ENCODE measurements at places on chromosomes 7 and 10. TPM values are rescaled to one million over a fixed set of nuclear protein-coding genes. Genes with fewer than 3 reads are reported as not detected.

Gene ADGRA1
- polyA plus RNA-seq: not detected

Gene CPED1
- polyA plus RNA-seq: not detected

Gene GPR15LG
- polyA plus RNA-seq: not detected

Gene SPDYE2B
- not detected for polyA plus RNA-seq

Gene PNLIP
- polyA plus RNA-seq: not detected

Gene TRIM50
- polyA plus RNA-seq: not detected

Gene SNX13
- polyA plus RNA-seq: 13.3 TPM

DNA sequence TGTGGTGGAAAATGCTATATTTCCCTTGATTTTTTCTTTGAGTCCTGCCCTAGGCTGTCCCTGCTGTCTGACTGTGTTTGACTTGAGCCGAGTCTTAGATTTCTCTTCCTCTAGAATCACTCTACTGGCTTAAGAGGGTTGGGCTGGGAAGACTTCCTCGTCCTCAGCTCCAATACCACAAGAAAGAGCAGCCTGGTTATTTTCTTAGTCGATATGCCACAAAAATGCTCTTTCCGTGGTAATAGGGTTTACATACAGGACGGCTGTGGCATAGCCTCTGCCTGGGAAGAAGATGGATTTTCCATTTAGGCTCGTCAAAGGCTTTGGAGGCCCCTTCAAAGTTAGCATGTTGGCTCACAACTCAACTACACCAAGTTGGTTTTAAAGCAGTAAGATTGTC is 212.0 kb upstream of the IGFBP3 start:
- H3K36me3 ChIP-seq: peaks cover 4% of the 10 kb centered on the region
- H3K27ac ChIP-seq: no peak overlapping the region
- DNase-seq: no peak
- peaks cover 2% of the 10 kb centered on the region for H3K27me3 ChIP-seq
- H3K4me3 ChIP-seq: no peak overlapping the region

- H3K36me3 ChIP-seq: no peaks in the 10 kb centered on the region
- DNase-seq: no peak
- H3K4me1 ChIP-seq: no peaks in the 10 kb centered on the region
- H3K27me3 ChIP-seq: no peaks in the 10 kb centered on the region
- H3K27ac ChIP-seq: no peak overlapping the region
Measured at GRCh38 chr10:21159669-21160068, 262.6 kb upstream of the NEBL start.

DNA sequence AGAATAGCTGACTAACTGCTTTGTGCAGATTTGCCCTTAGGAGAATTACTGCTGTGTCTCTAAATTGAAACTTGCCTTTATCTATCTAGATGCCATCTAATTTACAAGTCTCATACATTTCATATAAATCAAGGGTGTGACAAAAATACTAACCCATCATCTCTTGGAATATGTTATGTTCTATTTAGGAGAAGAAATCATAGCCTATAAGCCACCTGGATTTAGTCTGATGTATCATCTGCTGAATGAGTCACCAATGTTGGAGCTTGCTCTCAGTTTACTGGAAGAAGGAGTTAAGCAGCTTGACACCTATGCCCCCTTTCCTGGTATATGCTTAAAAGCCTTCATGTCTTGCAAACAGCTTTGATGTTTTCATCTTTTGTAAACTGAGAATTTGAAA is 43.5 kb downstream of the NUP205 start:
- no peak for DNase-seq
- no peak overlapping the region for H3K4me3 ChIP-seq
- no peak overlapping the region for H3K27ac ChIP-seq
- no peaks in the 10 kb centered on the region for H3K27me3 ChIP-seq

DNA sequence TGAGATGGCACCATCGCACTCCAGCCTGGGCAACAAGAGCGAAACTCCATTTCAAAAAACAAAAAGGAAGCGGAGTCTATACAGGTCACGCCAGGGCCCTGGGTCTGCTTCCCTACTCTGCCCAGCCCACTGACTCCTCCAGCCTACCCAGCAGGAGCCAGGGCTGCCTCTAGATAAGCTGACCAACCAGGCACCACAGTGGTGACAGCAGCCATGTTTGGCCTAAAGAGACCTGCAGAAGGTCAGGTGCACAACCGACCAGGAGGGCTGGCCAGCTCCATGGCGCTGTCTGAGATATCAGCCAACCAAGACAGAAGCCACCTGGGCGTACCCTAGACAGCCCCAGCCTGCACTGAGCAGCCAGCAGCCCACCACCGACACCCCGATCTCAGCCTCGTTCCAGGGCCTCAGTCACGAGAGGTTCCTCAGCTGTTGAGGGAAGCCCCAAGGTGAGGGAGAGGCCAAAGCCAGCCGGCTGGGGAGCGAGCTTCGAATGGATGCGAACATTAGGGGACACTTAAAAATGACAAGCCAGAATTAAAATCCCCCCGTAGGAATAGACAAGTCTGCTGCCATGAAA is 24.4 kb upstream of the PWWP2B start:
- peaks cover 4% of the 10 kb centered on the region for H3K27me3 ChIP-seq
- H3K4me1 ChIP-seq: peaks cover 2% of the 10 kb centered on the region
- H3K4me3 ChIP-seq: no peak overlapping the region
- H3K27ac ChIP-seq: no peak overlapping the region
- no peak for DNase-seq

GRCh38 chr10:103829838-103830465 is 25.4 kb downstream of the SH3PXD2A start:
- H3K27me3 ChIP-seq: peaks cover 4% of the 10 kb centered on the region
- no peak for DNase-seq
- no peaks in the 10 kb centered on the region for H3K4me1 ChIP-seq
- no peak overlapping the region for H3K27ac ChIP-seq
- H3K36me3 ChIP-seq: no peaks in the 10 kb centered on the region

DNA sequence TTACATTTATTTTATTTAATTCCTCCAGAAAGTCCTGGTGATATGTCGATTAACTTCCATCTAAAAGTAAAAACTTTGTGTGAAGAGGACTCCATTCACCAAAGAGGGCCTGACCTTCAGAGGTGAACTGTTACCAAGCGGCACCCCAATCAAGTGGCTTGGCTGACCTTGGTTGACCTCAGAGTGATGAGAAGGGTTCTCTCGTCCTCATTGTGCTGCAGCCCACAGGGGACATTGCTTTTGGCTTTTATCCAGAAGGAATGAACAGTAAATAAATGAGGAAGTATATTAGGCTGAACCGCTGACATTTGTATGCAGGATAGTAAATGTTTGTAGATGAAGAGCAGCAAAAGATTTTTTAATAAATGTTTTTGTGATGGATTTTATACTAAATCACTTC is 172.4 kb upstream of the MKI67 start:
- DNase-seq: no peak
- H3K4me1 ChIP-seq: no peaks in the 10 kb centered on the region
- peaks cover 4% of the 10 kb centered on the region for H3K27me3 ChIP-seq

DNA sequence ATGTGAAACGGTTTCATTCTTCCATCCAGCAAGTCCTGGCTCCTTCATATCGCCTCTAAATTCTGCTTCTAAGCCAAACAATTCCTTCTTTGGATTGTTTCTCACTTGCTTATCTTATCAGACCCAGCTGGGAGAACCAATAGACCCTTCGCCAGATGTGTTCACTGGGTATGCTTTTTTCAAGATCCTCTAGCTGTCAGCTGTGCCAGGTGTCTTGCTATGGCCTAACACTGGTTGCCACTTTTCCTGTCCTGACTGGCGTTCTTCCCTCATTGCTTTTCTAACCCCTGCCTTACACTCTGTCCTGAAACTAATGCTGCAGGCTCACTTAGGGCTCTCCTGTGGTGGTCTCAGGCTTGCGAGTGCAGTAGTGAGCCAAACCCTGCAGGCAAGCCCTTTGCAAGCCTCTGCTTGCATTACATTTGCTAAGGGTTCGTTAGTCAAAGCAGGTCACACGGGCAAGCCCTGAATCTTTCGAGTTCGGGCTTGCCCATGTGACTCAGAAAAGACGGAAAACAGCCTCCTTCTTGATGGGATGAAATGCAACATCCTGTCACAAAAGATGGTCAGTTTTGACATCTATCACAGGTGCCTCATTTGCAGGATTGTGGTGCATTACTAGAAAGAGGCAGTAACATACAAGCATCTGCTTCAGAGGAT is 92.8 kb downstream of the VWC2 start:
- H3K27ac ChIP-seq: no peak overlapping the region
- H3K4me1 ChIP-seq: no peaks in the 10 kb centered on the region
- H3K36me3 ChIP-seq: no peaks in the 10 kb centered on the region
- no peaks in the 10 kb centered on the region for H3K27me3 ChIP-seq
- no peak overlapping the region for H3K4me3 ChIP-seq

GRCh38 chr10:131453721-131454634 is 142.5 kb upstream of the TCERG1L start:
- peaks cover 6% of the 10 kb centered on the region for H3K4me1 ChIP-seq
- peaks cover 6% of the 10 kb centered on the region for H3K27me3 ChIP-seq

DNA sequence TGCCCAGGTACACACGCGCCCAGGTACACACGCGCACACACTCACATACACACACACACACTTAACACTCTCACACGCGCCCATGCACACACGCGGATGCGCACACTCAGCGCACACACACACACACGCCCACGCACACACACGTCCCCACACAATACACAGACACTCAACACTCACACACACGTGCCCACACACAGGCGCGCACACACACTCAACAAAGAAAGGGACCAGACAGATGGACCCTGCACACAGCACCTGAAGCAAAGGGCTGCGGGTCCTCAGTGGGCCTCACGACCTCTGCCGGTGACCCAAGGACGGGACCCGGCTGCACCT is 257.4 kb downstream of the ZMYND11 start:
- peaks cover 14% of the 10 kb centered on the region for H3K4me1 ChIP-seq
- H3K4me3 ChIP-seq: no peak overlapping the region
- no peak for DNase-seq
- H3K27me3 ChIP-seq: peaks cover 4% of the 10 kb centered on the region

GRCh38 chr10:86044029-86044428 is 322.6 kb downstream of the GRID1 start:
- H3K4me1 ChIP-seq: no peaks in the 10 kb centered on the region
- H3K27ac ChIP-seq: no peak overlapping the region
- no peaks in the 10 kb centered on the region for H3K36me3 ChIP-seq
- no peak overlapping the region for H3K4me3 ChIP-seq

DNA sequence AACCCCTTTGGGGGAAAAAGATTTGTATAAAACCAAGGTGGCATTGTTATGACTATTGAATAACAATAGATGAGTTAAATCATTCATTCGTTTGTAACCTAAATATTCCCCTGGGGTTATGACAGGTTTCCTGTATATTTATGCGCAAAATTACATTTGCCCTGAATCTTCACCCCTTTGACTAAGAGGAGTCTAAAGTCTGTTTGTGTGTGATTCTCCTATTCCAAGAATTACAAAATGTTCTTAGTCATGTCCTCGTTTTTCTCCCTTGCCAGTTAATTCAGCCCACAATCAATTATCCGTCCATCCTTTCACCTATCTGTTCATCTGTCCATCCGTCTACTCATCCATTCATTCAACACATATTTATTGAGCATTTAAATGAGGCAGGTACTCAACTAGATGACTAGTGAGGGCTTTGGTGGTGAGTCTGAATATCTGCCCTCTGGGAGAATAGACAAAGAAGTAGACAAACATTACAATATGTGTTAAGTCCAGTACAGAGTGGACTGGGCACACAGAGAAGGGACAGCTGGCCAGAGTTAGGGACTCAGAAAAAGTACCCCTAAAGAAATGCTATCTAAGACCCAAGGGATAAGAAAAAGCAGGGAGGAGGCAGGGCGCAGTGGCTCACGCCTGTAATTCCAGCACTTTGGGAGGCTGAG is 35.6 kb upstream of the TCF7L2 start:
- no peaks in the 10 kb centered on the region for H3K36me3 ChIP-seq
- H3K4me3 ChIP-seq: no peak overlapping the region
- no peak overlapping the region for H3K27ac ChIP-seq
- peaks cover 4% of the 10 kb centered on the region for H3K27me3 ChIP-seq
- no peak for DNase-seq

DNA sequence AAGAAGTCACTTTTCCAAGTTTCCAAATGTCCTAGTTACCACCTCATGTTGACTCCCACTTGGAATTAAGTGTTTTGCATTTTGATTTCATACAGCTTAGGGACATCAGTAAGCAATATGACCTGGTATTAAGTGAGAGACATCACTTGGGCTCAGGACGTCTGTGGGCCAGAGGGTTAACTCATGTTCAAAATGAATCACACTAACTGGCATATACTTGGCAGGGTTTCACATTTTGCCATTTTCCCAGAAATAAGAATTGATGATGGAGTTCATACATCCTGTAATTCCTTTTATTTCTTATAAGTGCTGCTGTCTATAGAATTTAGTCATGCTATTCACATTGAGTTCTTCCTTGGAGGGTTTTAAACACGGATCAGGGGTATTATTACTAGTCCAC is 516.5 kb downstream of the PHTF2 start:
- H3K27me3 ChIP-seq: no peaks in the 10 kb centered on the region
- H3K27ac ChIP-seq: no peak overlapping the region
- H3K4me3 ChIP-seq: no peak overlapping the region
- no peaks in the 10 kb centered on the region for H3K4me1 ChIP-seq

- no peaks in the 10 kb centered on the region for H3K36me3 ChIP-seq
- H3K4me3 ChIP-seq: no peak within 1 kb of the TSS
- no peaks in the 10 kb centered on the region for H3K4me1 ChIP-seq
Measured at GRCh38 chr10:98030093-98030821, at the start of gene CRTAC1. Gene CRTAC1, minus strand, starts transcription at chr10:98030621. Its CDS starts 149 bp downstream, at chr10:98030472.

DNA sequence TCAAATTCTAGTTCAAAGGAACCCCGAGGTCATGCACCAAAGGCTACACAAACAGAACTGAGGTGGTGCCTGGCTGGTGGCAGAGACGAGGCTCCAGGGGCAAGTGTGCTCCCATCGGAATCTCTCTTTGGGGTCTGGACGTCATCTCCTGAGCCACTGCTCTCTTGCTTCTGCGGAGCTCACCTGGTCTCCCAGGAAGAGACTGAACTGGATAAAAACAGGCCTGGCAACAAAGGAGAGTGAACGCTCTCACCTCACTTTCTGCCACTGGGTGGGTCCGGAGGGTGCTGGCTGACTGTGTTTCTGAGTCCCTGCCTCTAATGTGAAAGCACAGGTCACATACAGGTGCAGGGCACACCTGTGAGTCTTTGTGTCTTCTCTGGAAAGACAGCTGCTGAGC is 22.4 kb downstream of the VIPR2 start:
- no peaks in the 10 kb centered on the region for H3K36me3 ChIP-seq
- no peaks in the 10 kb centered on the region for H3K4me1 ChIP-seq
- no peak overlapping the region for H3K4me3 ChIP-seq
- no peak overlapping the region for H3K27ac ChIP-seq

GRCh38 chr7:6554848-6555247 is 3.6 kb upstream of the GRID2IP start:
- H3K4me1 ChIP-seq: no peaks in the 10 kb centered on the region
- no peak for DNase-seq
- H3K27me3 ChIP-seq: peaks cover 2% of the 10 kb centered on the region
- no peak overlapping the region for H3K27ac ChIP-seq
- H3K36me3 ChIP-seq: no peaks in the 10 kb centered on the region

GRCh38 chr7:47277321-47277781 is 304.6 kb downstream of the TNS3 start:
- H3K4me1 ChIP-seq: no peaks in the 10 kb centered on the region
- no peaks in the 10 kb centered on the region for H3K36me3 ChIP-seq
- H3K27me3 ChIP-seq: no peaks in the 10 kb centered on the region
- DNase-seq: no peak
